Stimulated activated CD4-positive, alpha-beta T cell treated with anti-CD3 and anti-CD28 coated beads, Interleukin-1b, Interleukin-23, amount 100 ng/mL, for 24 hours (primary cell): ENCODE measurements at places on chromosomes 16 and 17.

DNA sequence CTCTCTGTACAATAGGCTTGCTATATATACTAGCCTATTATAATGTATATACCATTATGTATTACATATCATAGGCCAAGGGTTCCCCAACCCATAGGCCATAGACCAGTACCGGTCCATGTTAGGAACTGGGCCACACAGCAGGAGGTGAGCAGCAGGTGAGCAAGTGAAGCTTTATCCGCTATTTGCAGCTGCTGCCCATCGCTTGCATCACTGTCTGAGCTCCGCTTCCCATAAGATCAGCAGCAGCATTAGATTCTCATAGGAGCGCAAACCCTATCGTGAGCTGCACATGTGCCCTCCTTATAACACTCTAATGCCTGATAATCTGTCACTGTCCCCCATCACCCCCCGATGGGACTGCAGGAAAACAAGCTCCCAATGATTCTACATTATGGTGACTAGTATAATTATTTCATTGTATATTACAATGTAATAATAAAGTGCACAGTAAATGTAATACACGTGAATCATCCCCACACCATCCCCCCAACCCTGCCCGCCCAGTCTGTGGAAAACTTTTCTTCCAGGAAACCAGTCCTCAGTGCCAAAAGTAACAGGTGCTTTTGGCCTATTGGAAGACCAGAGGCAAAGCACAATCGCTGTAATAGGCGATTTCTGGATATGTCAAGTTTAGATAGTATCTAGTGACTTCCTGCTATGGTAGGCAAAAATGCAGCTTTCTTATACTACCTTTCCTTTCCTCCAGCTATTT lies 84.1 kb downstream of the MYH11 start:
- DNase-seq: no peak

DNA sequence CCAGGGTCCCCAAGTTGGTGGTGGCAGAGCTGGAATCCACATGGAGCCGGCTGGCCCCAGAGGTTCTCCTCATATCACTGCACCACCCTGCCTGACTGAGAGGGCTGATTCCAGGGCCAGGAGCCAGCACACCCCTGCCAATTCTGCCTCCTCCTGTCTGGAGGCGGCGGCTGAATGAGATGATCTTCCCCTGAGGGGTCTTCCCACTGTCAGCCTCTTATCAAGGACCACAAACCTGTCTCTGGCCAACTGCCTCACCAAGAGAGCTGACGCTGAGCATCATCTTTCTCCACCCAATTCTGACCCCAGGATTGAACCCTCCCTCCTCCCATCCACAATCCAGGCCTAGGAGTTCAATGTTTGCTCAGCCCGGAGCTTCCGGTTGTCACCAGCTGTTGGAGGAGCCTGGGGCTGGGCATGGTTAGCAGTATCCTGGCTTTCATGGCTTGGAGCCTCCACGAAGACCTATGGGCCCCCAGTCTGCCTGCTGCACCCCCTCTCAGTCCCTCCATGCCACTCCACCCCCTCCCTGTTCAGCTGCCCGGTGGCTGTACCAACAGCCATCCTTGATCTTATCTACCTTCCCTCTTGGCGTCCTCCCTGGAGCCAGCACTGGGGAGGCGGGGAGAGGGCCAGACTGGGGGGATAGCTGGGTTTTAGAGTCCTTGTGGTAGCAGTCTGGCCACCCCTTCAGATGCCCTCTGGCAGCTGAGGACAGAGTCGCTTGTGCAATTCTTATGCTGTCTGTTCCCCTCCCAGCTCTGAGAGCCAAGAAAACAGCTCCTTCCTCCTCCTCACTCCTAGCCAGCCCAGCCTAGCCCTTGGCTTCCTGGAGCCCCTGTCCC lies 25.6 kb downstream of the ABCC3 start:
- no peak for DNase-seq

DNA sequence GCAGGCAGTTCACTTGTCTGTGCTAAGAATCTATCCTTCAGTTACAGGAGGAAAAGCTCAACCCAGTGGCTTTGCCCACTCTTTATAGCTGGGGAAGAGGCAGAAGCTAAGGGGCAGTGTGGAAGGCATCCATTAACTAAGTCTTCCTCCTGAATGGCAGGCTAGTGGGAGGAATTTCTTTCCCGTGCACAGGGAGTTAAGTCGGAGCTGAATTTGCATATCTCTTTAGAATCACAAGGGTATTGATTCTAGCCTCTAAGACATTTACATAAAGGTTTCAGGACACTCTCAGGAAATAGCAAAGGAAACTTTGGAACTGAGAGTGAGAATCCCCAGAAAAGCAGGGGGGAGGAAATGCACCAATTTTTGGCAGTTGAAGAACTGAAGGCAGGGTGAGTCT lies 245.6 kb downstream of the CA10 start:
- DNase-seq: no peak

DNA sequence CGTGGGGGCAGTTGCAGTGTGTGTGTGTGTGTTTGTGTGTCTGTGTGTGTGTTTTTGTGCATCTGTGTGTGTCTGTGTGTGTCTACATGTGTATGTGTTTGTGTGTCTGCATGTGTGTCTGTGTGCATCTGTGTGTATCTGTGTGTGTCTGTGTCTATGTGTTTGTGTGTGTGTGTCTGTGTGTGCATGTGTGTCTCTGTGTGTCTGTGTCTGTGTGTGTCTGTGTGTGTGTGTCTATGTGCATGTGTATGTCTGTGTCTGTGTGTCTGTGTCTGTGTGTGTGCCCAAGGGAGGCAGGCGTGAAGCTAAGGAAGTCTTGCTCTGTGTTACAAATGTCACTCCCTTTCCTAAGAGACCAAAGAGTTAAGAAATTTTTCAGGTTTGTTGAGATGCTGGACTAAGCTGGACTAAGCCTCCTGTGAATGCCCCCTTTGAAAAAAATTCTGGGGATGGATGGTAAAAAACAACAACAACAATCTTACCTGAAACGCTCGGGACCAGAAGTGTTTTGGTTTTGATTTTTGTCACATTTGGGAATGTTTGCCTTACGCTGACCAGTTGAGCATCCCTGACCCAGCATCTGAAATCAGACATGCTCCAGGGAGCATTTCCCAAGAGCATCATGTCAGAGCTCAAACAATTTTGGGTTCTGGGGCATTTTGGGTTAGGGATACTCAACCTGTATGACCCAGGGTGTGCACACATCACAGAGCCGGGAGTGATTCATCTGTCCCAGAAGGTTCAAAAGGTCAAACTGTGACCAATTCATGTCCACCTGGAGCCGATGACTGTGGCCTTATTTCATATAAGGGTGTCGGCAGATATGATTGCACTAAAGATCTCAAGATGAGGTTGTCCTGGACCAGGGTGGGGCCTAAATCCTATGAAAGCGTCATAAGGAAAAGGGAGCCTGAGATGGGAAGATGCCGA lies 48.6 kb upstream of the ZNF469 start:
- no peak for DNase-seq

- DNase-seq: peak; percentile 64
Observed at GRCh38 chr17:67475161-67475937, 98.3 kb downstream of the PITPNC1 start.

GRCh38 chr17:82021107-82021899 lies 1.4 kb downstream of the CENPX start:
- no peak for DNase-seq

DNA sequence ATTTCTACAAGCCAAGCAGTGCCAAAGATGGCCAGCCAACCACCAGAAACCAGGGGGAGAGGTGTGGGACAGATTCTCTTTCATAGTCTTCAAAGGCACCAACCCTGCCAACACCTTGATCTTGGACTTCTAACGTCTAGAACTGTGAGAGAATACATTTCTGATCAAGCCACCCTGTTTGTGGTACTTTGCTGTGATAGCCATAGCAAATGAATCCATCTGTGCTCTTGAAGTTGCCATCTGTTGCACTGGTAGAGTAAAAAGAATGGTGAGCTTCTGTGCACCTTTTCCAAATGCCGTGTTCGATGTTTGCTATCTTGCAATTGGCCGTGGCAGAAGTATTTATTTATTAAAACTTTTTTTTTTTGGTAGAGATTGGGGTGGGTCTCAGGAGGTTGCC lies 16.7 kb upstream of the ADGRG1 start:
- DNase-seq: no peak

GRCh38 chr16:55323637-55324271 lies at the start of gene IRX6:
IRX6 (plus strand) TSS chr16:55324203; CDS start chr16:55325092, 889 bp downstream.
- DNase-seq: no peak

DNA sequence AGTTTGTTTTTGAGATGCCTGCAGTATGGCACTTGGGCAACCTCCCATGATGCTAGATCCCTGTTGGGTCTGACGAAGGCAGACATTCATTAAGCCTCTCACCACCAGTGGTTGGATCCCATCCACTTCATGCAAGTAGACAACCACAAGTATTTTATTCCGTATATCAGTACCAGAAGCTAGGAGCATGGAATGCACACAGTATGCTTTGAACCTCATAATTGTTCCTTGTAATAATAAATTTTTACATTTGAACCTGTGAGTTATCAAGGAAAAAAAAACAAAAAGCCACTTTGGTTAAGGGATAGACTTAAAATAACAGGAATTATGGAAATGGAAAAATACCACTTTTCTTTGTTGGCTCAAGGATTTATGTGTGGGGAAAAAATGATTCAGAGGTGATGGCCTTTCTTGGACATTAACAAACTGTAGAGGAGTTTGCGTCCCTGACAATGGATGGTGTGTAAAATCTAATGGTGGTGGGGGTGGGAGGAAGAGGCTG lies 107.1 kb upstream of the KCNJ16 start:
- DNase-seq: no peak

DNA sequence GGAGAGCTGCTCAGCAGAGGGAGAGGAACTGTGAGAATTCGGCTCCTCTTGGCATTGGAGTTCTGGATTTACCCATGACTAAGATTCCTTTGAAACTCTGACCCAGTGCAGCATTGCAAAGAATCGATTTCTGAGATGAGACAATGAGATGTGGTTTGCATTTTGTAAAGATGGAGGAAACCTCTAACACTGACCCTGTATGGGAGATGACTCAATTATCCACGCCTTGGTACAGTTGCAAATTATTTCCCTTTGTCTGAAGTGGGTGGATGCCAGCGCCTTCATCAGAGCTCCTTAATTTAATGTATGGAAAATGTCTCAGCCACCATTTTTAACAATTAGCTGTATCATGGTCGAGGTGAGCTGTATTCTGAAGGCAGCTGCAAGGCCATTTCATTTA lies 53.4 kb downstream of the NUP93 start:
- no peak for DNase-seq

DNA sequence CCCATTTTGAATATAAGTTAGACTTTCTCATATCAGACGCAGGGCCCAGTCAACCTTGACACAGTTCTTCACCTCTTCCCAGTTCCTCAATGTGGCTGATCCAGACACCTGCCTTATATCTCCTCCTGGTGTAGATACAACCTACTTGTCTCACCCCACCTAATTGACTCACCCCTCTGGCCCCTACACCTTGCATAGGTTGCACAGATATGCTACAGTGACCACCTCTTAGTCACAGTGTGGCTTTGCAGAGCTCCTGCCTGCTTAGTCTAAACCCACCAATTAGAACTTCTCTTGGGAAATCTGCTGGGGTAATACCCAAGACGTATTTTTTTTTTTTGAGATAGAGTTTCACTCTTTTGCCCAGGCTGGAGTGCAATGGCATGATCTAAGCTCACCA lies 16.8 kb downstream of the CHP2 start:
- no peak for DNase-seq
